Renal cortical epithelial cell (primary cell): ENCODE measurements at places on chromosomes 11 and 22. TPM values are rescaled to one million over a fixed set of nuclear protein-coding genes. Genes with fewer than 3 reads are reported as not detected.

GRCh38 chr11:119030029-119030328 is 698 bp downstream of the SLC37A4 start:
- DNase-seq = no peak

- no peak for DNase-seq
These were observed 224.4 kb upstream of the MTNR1B start for GRCh38 chr11:92744929-92745585.

The CCDC188 gene
- 0.10 TPM in 1 of 2 replicates, not detected in the other for total RNA-seq

- peak; percentile 22 for DNase-seq
These were observed 322.3 kb upstream of the FAT3 start for GRCh38 chr11:91902312-91902711.

The SLCO2B1 gene
- total RNA-seq = 4.2 and 60.3 TPM in 2 replicates

- DNase-seq = no peak
These were observed 95.9 kb downstream of the BLID start for GRCh38 chr11:122019908-122020694.

DNA sequence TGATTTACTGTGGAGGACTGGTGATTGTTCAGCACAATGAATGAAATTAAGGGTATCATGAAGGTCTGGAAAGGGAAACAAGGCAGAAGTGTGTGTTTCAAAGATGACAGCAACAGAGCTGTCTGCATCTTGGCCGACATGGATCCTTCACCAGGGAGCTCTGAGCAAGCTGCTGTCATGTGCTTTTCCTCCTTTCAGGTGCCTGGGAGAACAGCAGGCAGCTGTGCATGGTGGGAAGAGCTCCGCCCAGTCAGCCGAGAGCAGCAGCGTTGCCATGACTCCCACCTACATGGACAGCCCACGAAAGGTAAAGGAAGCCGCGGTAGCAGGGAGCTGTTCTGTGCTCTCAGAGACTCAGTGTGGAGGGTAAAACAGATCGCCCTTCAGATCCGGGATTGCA is 87.1 kb upstream of the YWHAH start:
- peak; percentile 33 for DNase-seq

DNA sequence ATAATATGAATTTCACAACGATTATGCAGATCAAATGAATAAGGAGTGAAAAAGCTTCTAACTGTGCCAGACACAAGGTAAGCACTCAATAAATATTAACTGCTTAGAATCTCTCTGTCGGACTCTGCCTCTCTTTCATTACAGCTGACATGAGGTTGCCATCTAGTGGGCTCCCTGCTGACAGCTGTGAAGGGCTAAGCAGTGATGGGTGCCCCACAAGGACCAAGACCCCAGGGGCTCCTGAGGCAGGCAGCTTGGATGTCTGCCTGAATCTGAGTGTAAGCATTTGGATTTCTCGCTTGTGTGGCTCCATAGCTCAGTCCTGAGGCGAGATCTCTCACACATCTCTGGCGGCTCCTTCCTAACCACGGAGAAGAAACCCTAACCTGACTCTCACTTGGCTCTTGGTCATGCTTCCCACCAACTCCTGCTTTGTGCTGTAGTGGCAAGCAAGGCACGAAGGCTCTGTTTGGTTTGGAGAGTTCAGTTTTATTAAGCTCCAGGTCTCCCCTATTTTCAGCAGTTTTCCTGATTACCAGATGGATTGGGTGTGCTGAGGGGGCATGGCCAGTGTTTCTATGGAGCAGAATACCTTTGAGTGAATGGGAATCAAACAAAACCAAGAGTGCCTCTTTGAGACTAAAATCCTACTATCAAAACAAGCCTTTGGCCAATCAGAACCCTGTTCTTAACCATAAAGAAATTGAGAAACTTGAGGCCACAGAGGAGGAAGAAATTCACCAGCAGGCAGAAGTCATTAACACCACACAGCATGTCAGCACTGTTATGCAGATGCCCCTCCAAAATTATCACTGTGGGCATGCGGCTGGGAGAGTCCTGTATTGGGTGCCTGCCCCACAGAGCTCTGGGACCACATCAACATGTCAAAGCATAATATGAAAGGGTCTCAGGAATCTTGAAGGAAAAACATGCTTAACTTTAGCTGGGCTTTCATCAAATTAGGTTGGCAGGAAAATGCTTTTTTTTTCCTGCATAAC is 152.8 kb upstream of the NTM start:
- DNase-seq = no peak

The BRSK2 gene
- total RNA-seq = 0.17 and 0.30 TPM in 2 replicates

The CBX6 gene
- total RNA-seq = 28.3 and 62.7 TPM in 2 replicates

The PDGFD gene
- 4.2 and 8.7 TPM in 2 replicates for total RNA-seq

The IL17REL gene
- total RNA-seq = not detected in 2 replicates

DNA sequence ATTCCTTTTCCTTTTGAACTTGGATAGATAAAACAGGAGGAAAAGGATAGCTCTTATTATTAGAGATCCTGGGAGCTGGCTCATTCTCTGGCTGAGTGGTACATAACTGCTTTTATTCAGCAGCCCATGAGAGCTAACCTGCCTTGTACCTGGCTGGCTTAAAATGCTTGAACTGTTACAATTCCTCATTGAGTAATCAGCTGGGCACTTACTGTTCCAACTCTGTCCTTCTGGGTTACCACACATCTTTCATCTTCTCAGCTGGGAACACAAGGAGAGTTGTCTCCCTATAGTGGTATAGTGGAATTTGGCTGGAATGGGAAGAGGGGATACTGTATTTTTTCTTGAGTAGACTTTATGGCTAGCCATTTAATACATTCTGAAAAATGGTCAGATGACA is 39.8 kb upstream of the SPTBN2 start:
- peak; percentile 74 for DNase-seq

GRCh38 chr11:2834503-2835273 is 50.9 kb downstream of the CDKN1C start:
- DNase-seq = no peak

The BLID gene
- not detected in 2 replicates for total RNA-seq

DNA sequence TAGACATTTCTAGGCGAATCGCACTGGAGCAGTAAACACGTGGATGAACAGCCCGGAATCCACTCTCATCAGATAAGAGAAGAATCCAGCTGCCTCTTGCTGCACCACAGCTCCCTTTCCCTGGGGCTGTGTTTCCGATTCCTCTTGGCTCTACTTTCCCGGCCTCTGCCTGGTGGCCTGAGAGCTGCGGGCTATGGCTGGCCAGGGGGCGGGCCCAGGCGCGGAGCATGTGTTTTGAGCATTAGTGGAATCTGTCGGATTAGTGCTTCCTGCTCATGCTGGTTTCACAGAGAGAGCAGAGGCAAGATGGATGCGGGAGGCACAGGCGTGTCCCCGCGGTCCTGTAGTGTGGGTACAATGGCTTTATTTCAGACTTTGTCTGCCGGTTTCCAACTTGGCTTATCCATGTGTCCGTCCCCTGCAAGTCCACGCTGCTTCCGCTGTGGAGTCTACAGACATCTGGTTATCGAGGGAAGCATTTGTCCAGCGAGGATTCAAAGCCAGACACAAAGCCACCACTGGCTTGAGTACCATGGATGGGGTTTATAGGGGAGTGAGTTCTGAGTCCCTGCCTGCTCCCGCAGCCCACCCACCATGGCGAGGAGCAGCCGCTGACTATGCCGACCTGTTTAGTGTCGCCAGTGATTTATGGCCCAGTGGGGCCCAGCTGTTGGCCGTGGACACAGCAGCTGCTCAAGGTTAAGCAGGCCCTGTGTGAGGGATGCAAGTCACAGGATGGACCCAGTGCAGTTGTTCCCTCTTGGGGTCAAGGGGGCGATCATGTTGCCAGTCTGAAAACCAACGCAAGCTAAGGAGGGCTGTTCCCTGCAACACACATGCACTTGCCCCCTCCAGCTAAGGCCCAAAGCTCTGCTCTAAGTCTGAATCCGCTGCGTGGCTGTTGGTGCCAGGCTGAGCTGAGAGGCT is 43.3 kb upstream of the EP300 start:
- DNase-seq = peak; percentile 42

- no peak for DNase-seq
These were observed at the start of gene PLAAT3 for GRCh38 chr11:63614136-63614671. Gene PLAAT3, minus strand, starts transcription at chr11:63614433. Its CDS starts 419 bp downstream, at chr11:63614014.

- DNase-seq = peak; percentile 28
These were observed 757 bp upstream of the HINFP start for GRCh38 chr11:119120639-119121007.

The NPAS4 gene
- not detected in 2 replicates for total RNA-seq

The SCARF2 gene
- total RNA-seq = 3.3 and 9.1 TPM in 2 replicates

The KLHL35 gene
- total RNA-seq = 0.70 and 3.1 TPM in 2 replicates

DNA sequence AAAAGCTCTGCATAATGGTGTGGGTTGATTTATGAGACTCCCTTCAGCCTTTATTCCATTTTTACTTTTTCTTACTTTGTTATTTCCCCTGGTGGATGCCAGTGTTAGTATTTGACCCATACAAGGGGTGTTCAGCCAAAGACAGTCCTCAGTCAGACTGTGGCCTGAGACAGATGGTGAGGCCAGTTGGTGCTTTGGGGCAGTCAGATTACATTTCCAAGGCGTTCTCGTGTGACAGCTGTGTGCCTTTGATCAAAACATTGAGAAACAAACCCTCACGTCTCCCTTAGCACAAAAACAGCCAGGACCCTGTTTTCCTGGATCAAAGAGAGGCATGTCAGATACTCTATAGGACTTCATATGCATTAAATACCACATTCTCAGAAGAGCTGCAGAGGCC is 31.3 kb upstream of the SLN start:
- no peak for DNase-seq

DNA sequence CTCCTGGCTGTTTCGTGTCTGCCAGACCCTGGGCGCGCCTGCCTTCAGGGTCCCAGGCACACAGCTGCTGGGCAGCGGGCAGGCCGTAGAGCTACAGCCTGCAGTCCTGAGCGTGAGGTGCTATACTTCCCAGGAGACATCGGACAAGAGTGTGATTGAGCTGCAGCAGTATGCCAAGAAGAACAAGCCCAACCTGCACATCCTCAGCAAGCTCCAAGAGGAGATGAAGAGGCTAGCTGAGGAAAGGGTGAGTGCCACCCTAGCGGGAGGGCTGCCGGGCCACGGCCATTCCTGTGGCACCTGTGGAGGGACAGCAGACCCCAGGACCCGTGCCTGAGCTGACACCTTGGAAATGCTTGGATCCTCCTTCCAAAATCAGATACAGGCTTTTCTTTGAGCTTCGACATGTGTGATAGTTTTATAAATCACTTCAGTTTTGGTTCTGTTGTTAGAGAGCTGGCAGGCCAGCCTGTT is 7.1 kb upstream of the RANBP1 start:
- DNase-seq = no peak
